ENCODE measurements at places on chromosomes 6 and 20.

DNA sequence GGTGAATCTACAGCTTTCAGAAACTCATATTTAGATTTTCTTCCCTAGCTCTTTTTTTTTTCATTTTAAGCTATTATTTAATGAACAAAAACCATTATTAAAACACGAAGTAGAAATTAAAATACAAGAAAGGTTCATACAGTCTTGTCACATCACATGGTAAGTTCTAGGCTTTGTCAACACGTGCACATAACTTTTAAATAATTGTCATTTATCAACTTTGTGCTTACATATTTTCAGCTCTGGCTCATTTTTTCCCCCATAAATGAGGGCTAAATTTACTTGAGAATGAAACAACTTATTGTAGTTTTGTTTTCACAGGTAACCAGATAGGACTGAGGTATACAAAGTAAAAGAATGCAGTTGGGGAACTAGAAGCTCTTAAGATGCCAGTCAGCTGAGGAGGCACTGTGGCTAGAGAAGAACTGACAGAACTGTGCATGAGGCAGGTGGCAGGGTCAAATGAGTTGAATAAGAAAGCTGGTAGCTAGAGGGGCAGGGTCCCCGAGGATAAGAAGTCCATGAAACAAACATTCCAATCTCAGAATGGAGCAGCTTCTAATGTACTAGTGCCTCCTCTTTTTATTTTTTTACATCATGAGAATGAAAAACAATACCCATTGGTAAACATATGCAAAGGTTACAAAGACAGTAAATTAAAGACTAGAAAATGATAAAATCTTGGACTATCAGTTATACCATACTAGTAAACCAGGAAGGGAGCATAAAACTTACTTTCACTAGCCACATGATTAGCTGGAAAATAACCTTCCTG, 141.5 kb downstream of the MYB start:
- peak; percentile 66 for DNase-seq

DNA sequence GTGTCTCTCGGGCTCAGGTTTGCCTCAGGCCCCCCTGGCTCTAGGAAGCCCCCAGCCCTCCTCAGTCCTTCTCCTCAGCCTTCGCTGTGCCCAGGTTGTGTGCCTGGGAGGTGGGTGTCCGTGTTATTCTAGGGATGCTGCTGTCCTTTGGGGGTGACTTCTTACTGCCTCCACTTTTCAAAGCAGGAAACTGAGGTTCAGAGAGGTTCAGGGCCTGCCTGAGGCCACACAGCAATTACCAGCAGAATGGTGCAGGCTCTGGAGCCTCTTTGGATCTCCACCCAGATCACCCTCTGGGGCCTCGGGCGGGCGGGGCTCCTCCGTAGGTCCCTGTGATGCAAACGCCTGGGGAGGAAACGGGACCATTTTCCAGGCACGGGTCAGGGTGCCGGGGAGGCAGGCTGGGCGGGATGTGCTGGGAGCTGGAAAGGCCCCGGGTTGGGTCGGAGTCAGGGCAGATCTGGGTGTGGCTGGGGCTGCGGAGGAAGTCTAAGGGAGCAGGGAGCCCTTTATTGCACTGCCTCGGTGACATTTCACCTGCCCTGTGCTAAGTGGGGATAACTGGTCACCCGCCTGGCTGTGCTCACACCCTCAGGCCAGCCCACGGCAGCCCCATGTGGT, 23.2 kb downstream of the GATA5 start:
- no peak for DNase-seq

DNA sequence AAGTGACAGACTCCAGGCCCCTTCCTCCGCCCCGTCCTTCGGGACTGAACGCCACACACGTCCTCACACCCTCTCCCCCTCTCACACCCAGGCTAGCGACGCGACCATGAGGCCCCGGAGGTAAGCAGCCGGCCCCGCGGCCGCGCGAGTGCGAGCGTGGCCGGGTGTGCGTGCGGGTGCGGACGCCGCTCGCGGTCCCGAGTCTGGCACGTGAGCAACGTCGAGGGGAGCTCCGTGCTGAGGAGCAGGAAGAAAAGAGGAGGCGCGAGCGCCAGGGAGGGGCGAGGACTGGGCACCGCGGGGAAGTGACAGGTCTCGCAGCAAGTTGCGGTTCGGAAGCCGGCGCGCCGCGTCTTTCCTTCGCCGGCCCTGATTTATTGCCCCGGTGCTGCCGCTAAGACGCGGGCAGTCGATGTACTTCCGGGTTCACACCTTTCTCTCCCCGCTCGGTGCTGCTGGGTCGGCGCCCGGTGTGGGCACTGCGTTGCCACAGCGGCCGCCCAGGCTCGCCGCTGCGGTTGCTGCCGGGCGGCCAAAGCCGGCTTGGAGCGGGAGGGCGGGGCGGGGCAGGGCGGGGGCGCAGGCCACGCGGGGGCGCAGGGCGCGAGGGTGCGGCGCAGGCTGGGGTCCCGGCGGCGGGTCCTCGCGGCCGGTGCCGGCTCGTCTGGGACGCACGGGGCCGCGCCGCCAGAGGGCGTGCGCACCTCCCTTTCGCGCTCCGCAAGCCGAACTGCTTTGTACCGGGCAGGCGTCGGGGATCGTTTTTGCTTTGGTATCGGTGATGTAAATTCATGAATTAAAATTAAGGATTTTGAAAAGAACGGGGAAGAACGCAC, 15.8 kb upstream of the LIN28B start:
- DNase-seq, result peak; percentile 35

DNA sequence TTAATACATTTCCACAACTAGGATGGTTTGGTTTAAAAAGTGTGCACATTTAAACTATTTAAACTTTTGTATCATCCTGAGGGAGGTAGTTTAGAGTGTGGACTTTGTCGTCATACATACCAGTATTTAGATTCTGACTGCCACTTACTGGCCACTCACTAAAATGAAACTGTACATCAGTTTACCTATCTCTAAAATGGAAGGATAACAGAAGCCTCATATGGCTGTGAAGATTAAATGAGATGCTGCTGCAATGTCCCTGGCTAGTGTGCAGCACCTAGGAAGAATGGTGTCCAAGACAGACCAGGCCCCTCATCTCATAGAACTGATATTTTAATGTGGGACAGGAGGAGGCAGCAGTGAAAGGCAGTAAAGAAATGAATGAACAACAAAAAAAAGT, 12.0 kb upstream of the PKIG start:
- DNase-seq, result no peak

GRCh38 chr20:23920408-23921325, 41.1 kb upstream of the CST5 start:
- no peak for DNase-seq

- DNase-seq, result no peak
Measured at GRCh38 chr6:28634411-28634760, 108.7 kb downstream of the GPX5 start.

DNA sequence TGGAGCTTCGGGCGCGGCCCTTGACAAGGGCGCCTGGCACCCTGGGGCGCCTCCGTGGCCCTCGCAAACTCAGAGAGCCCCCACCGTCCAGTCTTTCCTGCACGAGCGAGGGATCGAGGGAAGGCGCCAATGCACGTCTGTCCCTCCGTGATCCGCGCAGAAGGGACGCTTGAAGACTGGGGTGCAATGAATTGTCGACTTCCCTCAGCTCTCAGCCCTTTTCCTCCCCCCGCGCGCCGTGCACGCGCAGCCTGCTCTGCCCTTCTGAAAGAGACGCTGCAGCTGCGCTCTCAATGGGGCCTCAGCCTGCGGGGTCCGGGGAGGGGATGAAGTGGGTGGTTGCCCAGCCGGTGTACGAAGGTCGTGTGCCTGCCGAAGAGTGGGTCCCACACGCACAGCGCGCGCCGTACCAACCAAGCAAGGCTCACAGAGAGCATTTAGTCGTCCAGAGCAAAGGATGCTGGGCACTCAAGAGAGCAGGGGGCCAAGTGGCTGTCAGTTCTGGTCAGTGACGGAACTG, 5.5 kb upstream of the SOX4 start:
- peak; percentile 9 for DNase-seq

GRCh38 chr20:884983-885952, 30.9 kb downstream of the ANGPT4 start:
- no peak for DNase-seq

GRCh38 chr6:151376440-151376839, 14.9 kb downstream of the ZBTB2 start:
- no peak for DNase-seq

- DNase-seq, result no peak
Measured at GRCh38 chr6:79708095-79708791, 77.1 kb downstream of the SH3BGRL2 start.

DNA sequence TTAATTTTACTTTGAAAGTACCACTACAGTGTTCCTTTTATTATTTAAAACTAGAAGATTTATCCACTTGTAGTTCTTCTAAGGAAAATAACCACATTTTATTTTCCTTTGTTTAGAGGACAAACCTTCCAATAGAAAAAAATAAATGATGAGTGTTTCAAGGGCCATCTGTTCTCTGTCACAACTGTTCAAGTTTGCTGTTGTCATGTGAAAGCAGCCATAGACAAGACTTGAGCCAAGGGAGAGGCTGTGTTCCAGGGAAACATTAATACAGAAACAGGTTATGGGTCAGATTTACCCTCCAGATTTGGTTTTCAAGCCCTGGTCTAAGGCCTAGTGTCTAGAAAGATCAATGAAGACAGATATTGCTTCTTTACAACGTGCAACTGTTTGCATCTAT, 463.6 kb downstream of the C6orf118 start:
- no peak for DNase-seq

DNA sequence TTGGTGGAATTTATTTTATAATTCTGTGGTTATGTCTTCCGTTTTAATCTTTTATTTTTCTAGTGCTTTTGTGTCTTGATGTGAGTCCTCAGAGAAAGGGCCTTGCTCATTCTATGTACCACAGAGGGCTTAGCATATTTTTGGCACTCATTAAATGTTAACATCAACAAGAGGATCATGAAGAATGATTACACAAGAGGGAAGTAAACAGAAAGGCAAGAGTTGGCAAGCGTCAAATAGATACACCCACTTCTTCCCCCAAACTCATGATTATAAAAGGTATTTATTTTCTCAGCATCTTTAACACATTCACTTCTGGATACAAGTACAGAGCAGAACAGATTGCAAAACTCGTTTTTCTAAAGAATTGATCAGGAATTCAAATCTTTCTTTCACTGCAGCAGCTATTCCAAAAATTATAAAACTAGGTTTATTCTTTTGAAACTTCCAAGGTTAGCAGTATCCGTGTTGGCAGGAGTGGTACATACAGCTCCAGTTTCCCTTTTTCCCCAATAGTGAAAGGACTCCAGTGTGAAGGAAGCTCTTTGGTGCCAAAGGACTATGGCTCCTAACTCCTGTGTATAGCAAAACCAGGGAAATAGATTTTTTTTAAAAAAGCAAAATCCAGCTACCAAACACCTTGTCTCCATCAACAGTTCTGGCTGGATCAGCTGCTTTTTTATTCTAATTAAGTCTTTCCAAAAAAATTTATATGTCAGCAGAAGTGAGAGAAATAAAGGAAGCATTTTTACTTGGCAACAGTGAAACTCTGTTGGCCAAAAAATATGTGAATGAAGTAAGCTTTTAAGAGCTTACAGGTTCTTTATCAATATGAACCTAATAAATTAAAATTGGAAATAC, 221.9 kb downstream of the ADGRG6 start:
- no peak for DNase-seq

GRCh38 chr6:4441981-4442434, 306.6 kb upstream of the ECI2 start:
- no peak for DNase-seq

DNA sequence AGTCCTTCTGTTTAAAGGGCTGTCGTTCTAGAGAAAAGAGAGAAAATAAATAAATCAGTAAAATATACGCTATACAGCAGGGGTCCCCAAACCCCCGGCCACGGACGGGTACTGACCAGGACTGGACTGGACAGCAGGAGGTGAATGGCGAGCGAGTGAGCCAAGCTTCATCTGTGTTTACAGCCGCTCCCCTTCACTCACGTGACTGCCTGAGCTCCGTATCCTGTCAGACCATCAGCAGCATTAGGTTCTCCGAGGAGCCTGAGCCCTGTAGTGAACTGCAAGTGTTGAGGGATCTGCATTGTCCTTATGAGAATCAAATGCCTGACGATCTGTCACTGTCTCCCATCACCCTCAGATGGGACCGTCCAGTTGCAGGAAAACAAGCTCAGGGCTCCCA, 76.5 kb downstream of the ZNF217 start:
- no peak for DNase-seq

DNA sequence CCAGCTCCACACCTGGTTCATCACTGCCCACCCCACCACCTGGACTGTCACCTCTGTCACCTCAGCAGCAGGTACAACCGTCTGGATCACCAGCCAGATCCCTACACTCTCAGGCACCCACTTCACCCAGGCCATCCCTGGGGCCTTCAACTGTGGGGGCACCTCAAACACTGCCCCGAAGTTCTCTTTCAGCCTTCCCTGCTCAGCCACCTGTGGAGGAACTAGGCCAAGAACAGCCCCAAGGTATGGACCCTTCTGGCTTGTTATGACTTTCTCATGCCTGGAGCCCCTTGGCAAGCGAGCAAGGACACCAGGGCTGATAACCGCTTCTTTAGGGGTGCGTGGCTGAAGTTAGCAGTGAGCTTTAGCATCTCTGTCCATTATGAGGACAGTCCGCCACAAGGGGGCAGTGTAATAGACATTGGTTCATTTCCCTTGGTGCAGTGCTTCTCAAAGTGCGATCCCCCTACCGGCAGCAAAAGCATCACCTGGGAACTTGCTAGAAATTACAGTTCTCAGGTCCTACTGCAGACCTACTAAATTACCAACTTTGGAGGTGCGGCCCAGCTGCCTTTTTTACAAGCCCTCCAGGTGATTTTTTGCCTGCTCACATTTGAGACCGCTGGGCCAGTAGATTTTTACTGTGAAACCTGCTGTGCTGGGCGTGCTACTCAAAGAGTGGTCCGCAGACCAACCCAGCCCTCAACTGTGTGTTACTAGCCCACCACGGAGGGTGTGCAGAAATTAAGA, 32.5 kb downstream of the PNPLA1 start:
- peak; percentile 72 for DNase-seq

DNA sequence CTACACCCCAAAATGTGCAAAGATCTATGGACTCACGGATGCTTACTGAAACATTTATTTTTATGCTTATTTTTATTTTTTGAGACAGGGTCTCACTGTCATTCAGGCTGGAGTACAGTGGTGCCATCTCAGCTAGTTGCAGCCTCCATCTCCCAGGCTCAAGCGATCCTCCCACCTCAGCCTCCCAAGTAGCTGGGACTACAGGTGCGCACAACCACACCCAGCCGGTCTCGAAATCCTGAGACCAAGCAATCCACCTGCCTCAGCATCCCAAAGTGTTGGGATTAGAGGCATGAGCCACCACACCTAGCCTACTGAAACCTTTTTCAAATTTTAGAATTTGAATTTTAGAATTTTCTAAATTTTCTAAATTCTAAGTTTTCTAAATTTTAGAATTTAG, 50.8 kb upstream of the IPCEF1 start:
- DNase-seq, result no peak

- no peak for DNase-seq
Measured at GRCh38 chr20:5544712-5545111, 205.5 kb upstream of the SHLD1 start.

DNA sequence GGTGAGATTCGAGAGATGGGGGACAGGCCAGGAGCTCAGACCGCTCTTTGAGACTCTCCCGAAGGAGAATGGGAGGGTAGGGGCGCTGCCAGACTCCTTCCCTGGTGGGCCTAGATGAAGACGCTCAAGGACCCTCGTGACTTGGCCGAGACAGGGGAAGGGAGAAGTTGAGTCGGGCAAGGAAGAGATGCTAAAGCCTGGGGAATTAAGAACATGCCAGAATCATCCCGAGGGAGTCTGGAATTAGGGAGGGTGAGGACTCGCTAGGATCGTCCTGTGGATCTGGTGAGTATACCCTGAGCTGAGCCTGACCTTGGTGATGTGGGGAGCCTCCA, 529 bp downstream of the UBE2C start:
- no peak for DNase-seq

- no peak for DNase-seq
Measured at GRCh38 chr20:12040261-12040660, 122.6 kb downstream of the BTBD3 start.

Measured in GDM1 (cell line).